ENCODE measurements at places on chromosomes 1 and 21. TPM values are rescaled to one million over a fixed set of nuclear protein-coding genes. Genes with fewer than 3 reads are reported as not detected.

GRCh38 chr1:12040457-12041051 lies 21.3 kb downstream of the MIIP start:
- ATAC-seq: no peak

DNA sequence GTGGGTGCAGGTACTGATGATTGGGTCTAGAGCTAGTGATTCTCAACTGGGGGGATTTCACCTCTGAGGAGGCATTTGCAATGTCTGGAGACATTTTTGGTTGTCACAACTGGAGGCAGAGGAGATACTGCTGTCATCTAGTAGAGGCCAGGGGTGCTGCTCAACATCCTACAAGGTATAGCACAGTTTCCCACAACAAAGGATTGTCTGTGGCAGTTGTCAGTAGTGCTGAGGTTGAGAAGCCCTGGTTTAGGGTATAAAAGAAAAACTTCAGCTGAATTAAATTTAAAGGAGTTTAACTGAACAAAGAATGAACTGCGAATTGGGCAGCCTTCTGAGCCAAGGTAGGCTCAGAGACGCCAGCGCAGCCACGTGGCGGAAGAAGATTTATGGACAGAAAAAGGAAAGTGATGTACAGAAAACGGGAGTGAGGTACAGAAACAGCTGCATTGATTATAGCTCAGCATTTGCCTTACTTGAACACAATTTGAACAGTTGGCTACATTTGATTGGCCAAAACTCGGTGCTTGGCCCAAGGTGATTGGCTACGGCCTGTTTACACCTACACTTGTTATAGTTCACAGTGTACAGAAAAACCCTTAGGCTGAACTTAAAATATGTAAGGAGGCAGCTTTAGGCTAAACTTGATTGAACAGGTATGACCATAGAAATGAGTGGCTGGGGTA lies 40.4 kb downstream of the MPZL1 start:
- ATAC-seq: no peak

- ATAC-seq: peak; percentile 41
These were observed 25.1 kb downstream of the C1orf116 start for GRCh38 chr1:207007352-207008033.

DNA sequence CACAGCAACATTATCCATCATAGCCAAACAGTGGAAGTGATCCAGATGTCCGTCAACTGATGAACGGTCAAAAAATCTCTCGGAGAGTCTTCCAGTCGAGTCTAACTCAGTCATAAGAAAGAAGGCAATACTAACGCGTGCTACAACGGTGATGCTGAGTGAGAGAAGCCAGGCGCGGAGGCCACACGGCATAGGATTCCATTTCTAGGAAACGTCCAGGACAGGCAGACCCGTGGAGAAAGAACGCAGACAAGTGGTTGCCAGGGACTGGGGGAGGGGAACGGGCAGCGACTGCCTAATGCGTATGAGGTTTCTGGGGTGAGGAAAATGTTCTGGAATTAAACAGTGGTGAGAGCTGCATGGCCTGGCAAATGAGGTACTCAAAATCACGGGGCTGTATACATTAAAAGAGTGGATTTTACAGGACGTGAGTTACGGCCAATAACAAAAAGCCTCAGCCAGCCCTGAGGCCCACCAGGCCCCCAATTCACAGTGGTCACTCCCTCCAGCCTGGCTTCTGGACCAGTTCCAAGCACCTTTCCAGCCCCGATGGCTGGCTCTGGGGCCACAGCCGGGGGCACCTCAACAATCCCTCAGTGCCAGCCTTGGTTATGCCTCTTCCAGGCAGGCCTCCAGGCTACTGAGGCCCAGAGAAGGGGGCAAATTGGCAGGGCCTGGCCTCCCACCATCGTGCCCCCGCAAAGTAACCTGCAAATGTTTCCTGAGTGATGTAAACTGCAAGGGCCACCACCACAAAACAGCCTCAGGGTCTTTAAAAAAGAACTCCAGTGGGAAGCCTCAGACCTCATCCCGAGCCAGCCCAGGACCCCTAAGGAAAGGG lies 3.4 kb downstream of the WNT9A start:
- peak; percentile 39 for ATAC-seq

GRCh38 chr1:193926956-193927355 lies 740.5 kb upstream of the B3GALT2 start:
- ATAC-seq: no peak

DNA sequence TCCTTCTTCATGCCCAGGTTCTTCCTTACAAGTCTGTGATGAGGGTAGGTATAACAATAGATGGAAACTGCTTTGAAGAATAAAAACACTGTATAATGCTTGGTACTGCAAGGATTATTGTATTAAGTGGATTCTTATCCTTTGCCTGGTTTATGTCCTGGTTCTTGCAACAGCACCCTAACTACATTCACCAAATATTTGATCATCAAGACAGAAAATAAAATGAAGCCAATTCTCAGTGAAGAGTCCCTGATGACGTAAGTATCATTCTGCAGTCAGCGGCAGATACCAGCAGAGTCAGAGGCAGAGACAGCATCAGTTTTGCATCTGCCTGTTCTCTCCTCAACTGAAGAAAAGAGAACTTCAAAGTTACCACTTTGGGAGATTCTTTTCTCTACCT lies 19.7 kb downstream of the ARHGEF11 start:
- peak; percentile 86 for ATAC-seq

DNA sequence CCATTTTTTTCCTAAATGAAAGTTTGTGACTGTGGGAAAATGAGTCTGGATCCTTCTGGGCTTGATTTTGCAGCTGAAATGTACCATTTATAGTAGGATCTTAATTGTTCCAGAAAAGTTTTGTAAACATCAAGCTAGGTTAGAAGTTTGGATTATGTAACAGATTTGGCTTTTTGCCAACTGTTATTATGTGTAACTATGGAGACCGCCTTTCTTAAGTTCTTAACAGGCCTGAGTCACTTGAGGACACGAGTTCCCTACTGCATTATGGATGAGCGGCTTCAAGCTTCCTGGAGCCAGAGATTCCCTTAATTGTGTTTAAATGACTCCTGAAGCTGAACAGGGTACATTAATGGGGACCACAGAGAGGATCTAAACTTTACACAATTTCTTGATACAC lies 22.2 kb downstream of the SLC25A33 start:
- ATAC-seq: peak; percentile 87

DNA sequence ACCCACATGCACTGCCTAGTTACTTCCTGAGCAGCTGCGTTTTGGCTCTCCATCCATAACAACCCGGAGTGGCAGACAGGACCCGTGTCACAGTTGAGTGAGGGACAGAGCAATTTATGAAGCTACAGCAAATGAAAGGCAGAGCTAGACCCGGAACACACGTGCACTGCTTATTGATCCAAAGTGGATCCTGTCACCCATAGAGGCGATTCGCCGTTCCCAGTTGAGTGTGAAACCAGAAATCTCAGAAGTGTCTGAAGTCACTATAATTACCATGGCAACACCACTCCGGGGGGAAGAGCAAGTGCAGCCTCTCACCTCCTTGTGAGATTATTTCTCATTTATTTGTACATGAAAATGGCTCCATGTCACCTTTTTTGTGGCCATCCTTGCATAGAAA lies 365.2 kb downstream of the DSCAM start:
- ATAC-seq: no peak

DNA sequence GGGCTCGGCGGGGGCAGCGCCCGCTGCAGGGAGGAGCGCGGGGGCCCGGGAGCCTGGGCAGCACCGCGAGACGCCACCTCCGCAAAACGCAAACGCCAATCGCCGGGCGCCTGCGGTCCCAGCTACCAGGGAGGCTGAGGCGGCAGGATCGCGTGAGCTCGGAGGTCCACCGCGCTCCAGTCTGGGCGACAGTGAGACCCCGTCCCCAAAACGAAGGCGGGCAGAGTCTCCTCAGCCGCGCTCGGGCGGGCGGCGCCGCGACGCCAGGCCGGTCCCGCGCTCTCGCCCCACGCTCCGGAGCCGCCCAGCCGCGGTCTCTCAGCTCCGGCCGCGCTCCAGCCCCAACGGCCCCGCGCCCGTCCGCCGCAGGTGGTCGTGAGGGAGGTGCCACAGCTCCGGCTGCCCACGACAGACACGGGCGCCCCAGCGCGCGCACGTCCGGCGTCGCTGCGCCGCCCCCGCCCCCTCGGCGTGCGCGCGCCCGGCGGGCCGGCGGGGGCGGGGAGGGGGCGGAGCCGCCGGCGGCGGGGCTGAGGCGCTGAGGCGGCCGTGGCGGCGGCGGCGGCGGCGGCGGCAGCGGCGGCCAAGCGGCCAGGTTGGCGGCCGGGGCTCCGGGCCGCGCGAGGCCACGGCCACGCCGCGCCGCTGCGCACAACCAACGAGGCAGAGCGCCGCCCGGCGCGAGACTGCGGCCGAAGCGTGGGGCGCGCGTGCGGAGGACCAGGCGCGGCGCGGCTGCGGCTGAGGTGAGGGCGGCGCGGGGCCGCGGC lies at the start of gene ADARB1:
ADARB1 (plus strand) TSS at position 533 of the 770 bp plus-strand sequence. CDS start 97,077 bp downstream, outside the sequence.
- ATAC-seq: peak; percentile 88

GRCh38 chr21:24188506-24188905 lies 1418.8 kb downstream of the MRPL39 start:
- no peak for ATAC-seq

GRCh38 chr21:42639646-42640152 lies 13.7 kb upstream of the PDE9A start:
- ATAC-seq: no peak

DNA sequence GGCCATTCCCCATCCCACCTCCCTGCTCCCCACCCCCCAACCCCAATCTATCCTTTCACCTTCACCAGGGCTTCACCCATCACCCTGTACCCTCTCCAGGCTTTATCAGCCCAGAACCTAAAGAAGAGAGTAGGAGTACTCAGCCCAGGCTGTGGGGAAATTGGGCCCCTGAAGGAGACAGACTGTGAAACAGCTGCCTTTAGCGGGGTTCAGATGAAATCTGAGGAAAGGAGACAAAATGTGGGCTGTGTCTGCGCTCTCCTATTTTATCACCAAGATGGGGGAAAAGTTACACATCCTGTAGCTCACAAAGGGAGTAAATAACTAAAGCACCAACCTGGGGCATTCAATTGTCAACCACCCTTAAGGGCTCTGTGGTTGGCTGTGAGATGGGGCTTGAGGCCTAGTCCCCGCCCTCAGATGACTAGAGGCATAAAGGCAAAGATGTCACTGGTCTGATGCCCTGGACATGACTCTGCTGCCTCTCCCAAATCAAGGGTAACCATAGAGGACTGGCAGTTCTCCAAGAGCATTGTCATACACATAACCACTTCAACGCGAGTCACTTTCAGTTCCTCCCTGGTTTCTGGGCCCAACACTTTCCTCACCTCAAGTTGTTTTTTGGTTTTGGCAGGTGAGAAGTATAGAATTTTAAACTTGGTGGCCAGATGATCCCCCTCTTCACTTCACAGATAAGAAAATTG lies 30.0 kb downstream of the SLC27A3 start:
- ATAC-seq: peak; percentile 79

DNA sequence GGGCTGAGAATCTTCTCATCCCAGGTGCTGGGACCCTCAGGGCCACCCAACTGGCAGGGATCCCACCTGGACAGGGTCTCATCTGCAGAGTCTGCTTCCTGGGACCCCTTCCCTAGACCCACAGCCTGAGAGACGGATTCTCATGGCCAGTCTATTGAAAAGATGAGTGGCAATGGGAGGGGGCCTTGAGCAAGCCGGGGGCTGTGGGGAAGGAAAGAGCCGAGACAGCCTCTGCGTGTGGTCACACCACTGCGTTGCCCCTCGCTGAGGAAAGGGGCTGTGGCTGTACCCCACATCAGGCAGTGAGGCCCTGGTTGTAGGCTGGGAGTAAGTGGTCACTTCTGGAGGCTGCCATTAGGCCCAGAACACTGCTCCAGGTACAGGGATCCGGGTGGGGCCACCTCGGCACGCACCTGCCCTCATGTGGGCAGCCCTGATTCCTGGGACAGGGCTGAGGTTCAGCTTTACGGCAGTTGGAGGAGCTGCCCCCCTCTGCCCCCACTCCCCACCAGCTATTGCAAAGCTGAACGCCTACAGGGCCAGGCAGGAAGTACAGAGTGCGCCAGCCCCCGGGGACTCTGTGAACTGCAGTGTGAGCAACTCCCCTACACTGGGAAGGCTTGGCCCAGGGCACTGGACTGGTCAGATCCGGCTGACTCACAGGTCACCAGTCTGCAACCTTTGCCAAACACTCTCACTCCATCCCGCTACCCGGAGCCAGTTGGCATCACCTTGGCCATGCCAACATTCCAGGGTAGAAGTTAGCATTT lies 106.9 kb downstream of the RIPK4 start:
- ATAC-seq: peak; percentile 54

GRCh38 chr1:231170875-231171274 lies 9.0 kb downstream of the TRIM67 start:
- no peak for ATAC-seq

DNA sequence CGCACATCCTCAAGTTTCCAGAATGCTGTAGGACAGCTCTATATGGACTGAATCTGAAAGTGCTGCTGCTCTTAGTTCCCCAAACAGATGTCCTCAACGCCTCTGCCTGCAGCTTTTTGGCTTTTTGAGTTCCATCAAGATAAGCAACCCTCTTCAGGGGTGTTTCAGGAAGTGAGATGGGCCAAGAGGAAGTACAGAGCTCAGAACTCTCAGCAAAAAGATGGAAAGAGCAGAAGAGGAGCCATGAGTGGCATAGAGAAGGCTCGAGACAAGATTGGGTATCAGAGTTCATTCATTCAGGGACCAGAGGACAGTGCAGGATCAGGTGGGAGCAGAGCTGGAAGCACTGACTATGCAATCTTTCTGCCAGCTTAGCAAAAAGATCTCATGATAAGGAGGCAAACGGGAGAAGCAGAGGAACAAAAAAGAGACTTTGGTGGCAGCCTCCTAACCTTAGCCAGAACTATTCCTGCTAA lies at the start of the genes ADORA3 and TMIGD3:
ADORA3 (minus strand) TSS at position 49 of the 476 bp plus-strand sequence. CDS start 279 bp downstream, outside the sequence.
TMIGD3 (minus strand) TSS at position 49 of the 476 bp plus-strand sequence. CDS start 279 bp downstream, outside the sequence.
- no peak for ATAC-seq

DNA sequence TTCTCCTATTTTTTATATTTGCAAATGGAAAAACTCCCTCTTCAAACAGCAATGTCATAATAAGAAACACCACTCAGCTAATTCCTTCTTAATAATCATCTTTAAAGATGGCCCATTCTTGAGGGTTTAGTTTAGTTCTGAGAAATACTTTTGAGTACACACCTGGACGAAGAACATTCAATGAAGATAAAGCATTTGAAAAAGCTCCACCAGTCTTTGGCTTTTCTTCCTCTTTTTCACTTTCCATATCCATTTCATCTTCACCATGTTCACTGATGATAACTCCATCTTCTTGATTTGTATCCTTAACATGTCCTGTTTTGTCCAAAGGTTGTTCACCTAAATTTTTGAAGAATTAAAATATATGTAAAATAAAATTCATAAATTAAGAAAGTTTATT lies 7.4 kb downstream of the PAXBP1 start:
- no peak for ATAC-seq

Gene FMO2
- 33.9 TPM for total RNA-seq

Gene OR10Z1
- total RNA-seq: not detected

Gene PTGS2
- total RNA-seq: 13.6 TPM

Gene PROK1
- not detected for total RNA-seq

Gene C1orf210
- 0.27 TPM for total RNA-seq

All from gastroesophageal sphincter (tissue), 4 donors.